ENCODE measurements at places on chromosomes 5 and 9. TPM values are rescaled to one million over a fixed set of nuclear protein-coding genes. Genes with fewer than 3 reads are reported as not detected.
A peak's percentile ranks its signal among the peaks of the same experiment; 100 is the strongest.

The C5orf58 gene
- total RNA-seq, result not detected

GRCh38 chr5:56950626-56951125 lies 1.2 kb downstream of the MIER3 start:
- DNase-seq, result peak; percentile 72

DNA sequence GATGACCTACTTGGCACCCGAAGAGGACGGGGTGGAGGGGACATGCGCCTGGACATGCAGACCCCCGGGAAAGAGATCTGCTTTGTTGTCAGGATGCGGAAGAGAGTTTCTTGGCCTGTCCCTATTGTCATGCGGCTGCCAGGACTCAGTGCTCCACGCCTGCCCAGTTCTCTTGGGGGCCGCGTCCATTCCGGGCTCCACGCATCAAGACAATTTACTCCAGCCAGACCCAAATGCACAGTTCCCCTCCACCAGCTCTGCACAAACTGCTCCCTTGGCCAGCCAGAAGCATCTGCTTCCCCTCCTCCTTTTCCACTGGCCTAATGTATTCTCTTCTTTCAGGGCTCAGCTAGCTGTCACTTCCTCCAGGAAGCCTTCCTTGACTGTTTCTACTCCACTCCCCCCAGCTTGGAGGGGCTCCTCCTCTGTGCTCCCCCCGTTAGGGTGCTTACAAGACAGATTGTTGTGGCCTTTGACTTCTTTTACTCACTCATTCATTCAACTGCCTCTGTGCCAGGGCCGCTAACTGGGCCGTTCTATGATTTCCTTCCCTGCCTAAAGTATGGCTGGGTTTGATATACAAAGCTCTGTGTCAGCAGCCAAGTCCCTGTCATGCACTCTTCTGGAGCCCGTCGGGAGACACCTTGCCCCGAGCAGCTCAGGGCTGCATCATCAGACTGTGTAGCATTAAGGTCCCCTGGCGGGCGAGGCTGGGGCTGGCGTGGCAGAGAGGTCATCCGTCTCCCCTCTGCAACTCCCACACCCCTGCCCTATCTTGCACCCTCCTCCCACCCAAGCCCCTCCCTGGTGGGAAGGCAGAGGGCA lies 6.6 kb downstream of the FIBCD1 start:
- DNase-seq, result no peak

DNA sequence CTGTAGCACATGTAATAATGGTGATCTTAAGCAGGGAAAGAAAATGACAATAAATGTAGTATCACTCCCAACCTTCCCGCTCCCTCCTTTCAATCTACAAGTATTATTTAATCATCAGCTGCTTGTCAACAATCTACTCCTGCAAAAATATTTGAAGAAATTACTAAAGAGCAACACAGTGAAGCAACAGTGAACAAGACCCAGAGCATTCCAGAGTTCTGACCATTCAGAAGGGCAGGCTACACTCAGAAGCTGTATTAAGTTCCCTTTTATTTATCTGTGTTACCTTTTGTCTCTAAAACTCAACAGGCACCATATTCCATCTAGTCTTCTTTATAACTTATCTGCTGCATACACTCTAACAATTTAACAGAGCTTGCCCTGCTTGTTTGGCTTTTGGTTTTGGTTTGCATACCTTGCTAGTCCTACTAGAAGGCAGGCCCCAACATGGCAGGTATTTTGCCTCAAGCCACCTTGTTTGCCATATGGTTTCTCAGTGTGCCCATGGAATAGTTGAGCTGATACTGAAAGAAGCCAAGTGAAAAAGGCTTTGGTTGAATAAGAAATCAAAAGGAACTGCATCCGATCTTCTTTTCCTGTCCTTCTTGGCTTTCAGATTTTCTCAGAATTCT lies 253.9 kb downstream of the CEMIP2 start:
- DNase-seq, result no peak

The SPINK4 gene
- 33.3 TPM for total RNA-seq

The CCDC171 gene
- 3.6 TPM for total RNA-seq

DNA sequence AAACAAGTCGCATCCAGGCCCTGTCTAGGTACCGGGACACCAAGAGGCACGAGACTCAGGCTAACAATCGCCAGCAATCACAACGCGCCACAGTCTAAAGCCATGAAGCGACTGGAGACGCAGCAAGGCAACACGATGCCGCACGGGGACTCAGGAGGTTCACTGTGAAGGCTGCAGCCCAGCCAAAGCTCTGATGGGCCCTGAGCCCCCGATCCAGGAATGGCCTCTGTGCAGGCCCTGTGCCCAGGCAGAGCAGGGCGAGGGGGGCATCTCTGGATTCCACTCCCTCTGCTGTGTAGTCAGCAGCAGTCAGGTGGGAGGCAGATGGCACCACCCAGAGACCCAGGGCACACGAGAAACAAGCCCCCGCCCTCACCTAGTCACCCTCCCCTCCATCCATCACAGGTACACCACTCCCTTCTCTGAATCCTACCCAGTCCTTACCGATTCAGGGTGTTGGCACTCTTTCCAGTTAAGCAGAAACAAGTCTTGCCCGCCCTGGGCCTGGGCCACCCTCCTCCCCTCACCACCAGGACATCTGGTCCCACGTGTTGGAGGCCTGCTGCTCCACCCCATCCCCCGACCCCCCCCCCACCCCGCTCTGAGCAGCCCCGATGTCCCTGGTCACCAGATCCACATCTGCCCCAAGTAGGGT lies 1.1 kb downstream of the RALGDS start:
- DNase-seq, result peak; percentile 61

GRCh38 chr5:124706051-124706450 lies 40.4 kb downstream of the ZNF608 start:
- no peak for DNase-seq

- DNase-seq, result peak; percentile 72
Measured at GRCh38 chr5:14208071-14209021, 65.2 kb downstream of the TRIO start.

Measured in mucosa of descending colon (tissue), 3 donors.